ENCODE measurements at places on chromosomes 11 and 22. TPM values are rescaled to one million over a fixed set of nuclear protein-coding genes. Genes with fewer than 3 reads are reported as not detected.

DNA sequence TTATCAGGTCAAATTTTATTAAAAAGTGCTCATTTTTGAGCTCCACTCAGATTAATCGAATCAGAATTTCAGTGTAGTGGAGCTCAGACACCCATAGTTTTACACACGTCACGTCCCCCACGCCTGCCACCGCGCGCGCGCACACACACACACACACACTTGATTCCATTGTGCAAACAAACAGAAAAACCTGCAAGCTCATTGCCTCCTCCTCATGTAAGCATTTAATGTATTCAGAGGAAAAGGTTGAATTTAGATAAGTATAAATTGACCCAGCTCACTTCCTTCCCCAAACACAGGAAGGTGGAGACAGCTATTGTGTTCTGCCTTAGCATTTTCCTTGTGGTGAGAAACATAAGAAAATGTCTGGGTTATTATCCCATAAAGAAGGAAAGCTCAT is 336.7 kb downstream of the LUZP2 start:
- no peak overlapping the region for H3K27ac ChIP-seq
- no peak overlapping the region for H3K4me3 ChIP-seq
- DNase-seq: no peak
- H3K36me3 ChIP-seq: no peaks in the 10 kb centered on the region

The ACR gene
- not detected for total RNA-seq

The APOL5 gene
- total RNA-seq: not detected

- H3K4me3 ChIP-seq: no peak overlapping the region
- no peak overlapping the region for H3K27ac ChIP-seq
- DNase-seq: no peak
- no peaks in the 10 kb centered on the region for H3K27me3 ChIP-seq
- peaks cover 4% of the 10 kb centered on the region for H3K36me3 ChIP-seq
Observed at GRCh38 chr11:44244639-44245310, 65.2 kb downstream of the ALX4 start.

The BCO2 gene
- total RNA-seq: 7.2 TPM

DNA sequence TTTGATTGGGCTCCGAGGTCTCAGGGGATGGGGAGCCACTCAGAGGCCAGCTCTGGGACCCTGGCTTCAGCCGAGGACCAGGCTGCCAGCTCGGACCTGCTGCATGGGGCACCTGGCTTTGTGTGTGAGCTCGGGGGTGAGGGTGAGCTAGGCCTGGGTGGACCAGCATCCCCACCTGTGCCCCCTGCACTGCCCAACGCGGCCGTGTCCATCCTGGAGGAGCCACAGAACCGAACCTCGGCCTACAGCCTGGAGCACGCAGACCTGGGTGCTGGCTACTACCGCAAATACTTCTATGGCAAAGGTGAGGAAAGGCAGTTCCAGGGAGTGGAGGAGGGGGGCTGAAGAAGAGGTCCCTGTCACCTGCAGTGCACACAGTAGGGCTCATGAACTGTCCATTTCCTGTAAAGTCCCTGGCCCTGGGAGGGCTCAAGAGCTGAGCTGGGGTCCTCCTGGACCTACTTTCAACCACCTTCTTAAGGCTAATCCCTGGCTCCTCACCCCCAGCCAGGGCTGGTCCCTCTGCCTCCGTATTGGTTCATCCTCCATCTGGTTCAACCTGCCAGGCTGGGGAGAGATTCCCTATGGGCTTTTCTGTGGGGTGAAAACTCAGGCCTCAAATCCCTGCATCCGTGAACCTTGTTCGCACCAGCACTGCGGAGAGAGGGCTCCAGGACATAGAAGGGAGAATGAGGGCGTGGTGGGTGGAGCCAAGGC is 3.6 kb downstream of the SIPA1 start:
- H3K4me1 ChIP-seq: peaks cover 75% of the 10 kb centered on the region
- H3K27ac ChIP-seq: peak overlapping the region; percentile 98
- DNase-seq: peak; percentile 35
- peaks cover 59% of the 10 kb centered on the region for H3K36me3 ChIP-seq

GRCh38 chr11:9535189-9535781 is 38.2 kb upstream of the WEE1 start:
- no peak overlapping the region for H3K27ac ChIP-seq
- DNase-seq: peak; percentile 87
- no peaks in the 10 kb centered on the region for H3K27me3 ChIP-seq
- H3K36me3 ChIP-seq: no peaks in the 10 kb centered on the region

The TRIM29 gene
- not detected for total RNA-seq

- no peaks in the 10 kb centered on the region for H3K36me3 ChIP-seq
- H3K4me3 ChIP-seq: no peak overlapping the region
- no peak overlapping the region for H3K27ac ChIP-seq
- H3K27me3 ChIP-seq: no peaks in the 10 kb centered on the region
- no peaks in the 10 kb centered on the region for H3K4me1 ChIP-seq
Observed at GRCh38 chr11:63375434-63375833, 5.8 kb downstream of the SLC22A9 start.

GRCh38 chr11:41413843-41414242 is 45.6 kb downstream of the LRRC4C start:
- no peaks in the 10 kb centered on the region for H3K4me1 ChIP-seq
- H3K27me3 ChIP-seq: no peaks in the 10 kb centered on the region
- H3K36me3 ChIP-seq: no peaks in the 10 kb centered on the region
- DNase-seq: no peak

DNA sequence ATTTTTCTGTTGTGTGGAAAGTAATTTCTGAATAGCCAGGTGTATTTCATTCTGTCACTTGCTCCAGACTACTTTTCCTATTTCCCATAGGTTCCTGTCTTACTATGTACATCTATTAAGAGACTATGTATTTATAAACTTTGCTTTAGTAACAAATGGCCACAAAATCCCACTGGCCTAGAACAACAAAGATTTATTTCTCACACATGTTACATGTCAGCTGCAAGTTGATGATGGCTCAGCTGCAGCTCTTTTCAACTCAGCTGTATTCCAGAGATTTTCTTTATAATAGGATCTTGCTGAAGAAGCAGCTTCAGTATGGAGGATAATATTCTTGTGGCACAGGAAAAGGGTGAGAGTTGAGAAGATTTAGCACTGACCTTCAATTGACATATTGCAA is 539.6 kb upstream of the LRRC4C start:
- H3K27me3 ChIP-seq: no peaks in the 10 kb centered on the region
- H3K4me1 ChIP-seq: no peaks in the 10 kb centered on the region
- H3K27ac ChIP-seq: no peak overlapping the region

DNA sequence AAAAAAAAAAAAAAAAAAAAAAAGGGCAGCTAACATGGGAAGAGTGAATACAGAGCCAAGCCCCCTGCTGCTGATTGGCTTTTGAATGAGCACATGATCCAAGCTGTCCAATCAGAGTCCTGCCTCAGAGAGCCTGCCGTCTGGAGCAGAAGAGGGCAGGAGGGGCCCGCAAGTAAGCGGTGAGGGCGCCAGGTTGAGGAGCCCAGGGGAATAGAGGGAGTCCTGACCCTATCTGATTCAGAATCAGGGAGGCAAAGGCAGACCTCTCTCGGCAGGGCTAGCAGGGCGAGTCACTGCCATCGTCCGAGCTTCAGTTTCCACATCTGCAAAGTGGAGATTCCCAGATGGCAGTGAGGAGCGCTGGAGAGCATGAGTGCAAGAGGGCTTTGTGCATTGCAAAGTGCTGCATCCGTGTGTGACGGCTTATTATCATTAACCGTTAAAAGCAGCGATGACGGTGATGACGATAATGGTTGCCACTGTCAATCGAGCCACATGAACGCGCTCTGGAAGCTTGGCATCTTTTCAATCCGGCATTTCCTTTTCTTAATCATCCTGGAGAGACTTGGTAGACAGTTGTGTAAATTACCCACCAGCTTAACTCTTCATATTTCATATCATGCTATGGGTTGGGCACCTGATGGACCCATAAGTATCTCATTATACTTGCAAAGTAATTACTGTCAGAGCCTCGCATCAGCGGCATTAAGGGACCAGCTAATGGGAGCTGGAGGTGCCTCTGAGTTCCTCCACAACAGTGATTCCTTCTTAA is 68.6 kb upstream of the ATXN10 start:
- H3K36me3 ChIP-seq: no peaks in the 10 kb centered on the region
- H3K4me1 ChIP-seq: peaks cover 1% of the 10 kb centered on the region
- DNase-seq: no peak
- H3K4me3 ChIP-seq: no peak overlapping the region

- DNase-seq: peak; percentile 95
- H3K27me3 ChIP-seq: no peaks in the 10 kb centered on the region
- H3K27ac ChIP-seq: peak overlapping the region; percentile 98
Observed at GRCh38 chr22:50190941-50191741, 5.4 kb downstream of the TRABD start.

DNA sequence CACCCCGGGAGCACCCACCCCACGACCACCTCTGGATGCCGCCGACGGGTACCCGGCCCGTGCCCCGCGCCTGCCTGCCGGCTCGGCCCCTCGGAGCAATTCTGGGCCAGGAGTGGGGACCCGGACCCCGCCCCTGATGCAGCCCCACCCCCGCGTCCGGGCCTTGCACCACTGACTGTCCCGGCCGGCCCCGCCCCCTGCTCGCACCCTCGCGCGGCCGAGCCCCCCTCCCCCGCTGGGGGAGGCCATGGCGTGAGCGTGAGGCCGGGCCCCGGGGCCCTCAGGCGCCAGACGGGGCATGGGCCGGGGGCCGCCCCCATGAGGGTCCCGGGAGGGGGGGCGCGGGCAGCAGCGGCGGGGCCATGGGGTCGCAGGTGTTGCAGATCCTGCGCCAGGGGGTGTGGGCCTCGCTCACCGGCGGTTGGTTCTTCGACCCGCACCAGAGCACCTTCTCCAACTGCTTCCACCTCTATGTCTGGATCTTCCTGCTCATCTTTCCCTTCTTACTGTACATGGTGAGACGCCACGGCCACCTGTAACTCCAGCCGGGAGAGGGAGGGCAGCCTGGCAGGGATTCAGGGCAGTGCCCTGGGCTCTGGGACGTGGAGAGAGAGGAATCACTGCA is 486 bp downstream of the PCNX3 start:
- peaks cover 52% of the 10 kb centered on the region for H3K4me1 ChIP-seq
- H3K36me3 ChIP-seq: peaks cover 39% of the 10 kb centered on the region
- H3K27ac ChIP-seq: peak overlapping the region; percentile 97
- DNase-seq: peak; percentile 33
- no peaks in the 10 kb centered on the region for H3K27me3 ChIP-seq

DNA sequence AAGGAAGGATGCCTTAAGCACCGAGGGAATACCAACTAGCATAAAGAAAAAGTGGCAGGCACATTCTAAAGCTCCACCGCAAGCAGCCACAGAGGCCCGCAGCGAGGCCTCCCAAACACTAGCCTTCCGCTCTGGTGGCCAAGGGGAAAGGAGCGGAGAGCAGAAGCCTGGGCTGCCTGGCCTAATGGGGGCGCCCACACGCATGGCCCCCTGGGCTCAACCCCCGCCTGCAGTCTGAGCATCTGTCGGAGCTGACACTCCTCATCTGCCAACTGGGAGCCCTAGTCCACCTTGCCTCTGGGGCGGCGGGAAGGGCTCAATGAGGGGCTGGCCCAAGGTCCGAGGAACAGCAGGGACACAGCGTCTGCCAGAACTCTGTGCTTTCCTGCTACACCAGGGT is 50.1 kb upstream of the WNT11 start:
- H3K4me1 ChIP-seq: no peaks in the 10 kb centered on the region
- H3K27ac ChIP-seq: no peak overlapping the region
- no peak overlapping the region for H3K4me3 ChIP-seq
- no peaks in the 10 kb centered on the region for H3K36me3 ChIP-seq
- no peak for DNase-seq

DNA sequence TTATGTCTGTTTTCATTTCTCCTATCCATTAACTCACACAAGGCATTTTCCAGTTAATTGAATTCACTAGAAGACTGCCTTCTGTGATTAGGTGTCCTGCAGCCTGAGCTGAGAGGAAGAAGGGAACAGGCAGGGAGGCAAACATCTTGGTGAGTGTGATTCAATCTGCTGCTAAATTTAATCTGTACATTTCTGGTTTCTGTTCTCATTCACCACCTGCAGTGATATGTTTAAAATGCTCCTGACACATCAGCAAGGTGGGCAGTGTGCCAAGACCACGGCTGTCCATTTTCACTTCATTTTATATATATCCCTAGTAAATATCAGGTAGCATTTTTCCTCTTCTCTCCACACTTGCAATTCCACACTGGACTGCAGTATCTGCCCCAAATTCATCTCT is 416.5 kb downstream of the TMEM135 start:
- H3K36me3 ChIP-seq: no peaks in the 10 kb centered on the region
- no peak overlapping the region for H3K4me3 ChIP-seq
- H3K4me1 ChIP-seq: no peaks in the 10 kb centered on the region
- no peak for DNase-seq

GRCh38 chr11:133821776-133822175 is 23.5 kb downstream of the SPATA19 start:
- no peaks in the 10 kb centered on the region for H3K36me3 ChIP-seq
- no peak overlapping the region for H3K27ac ChIP-seq
- no peak for DNase-seq

GRCh38 chr11:92886243-92886905 is 83.1 kb upstream of the MTNR1B start:
- DNase-seq: peak; percentile 25
- no peaks in the 10 kb centered on the region for H3K36me3 ChIP-seq
- no peak overlapping the region for H3K27ac ChIP-seq
- no peak overlapping the region for H3K4me3 ChIP-seq

The PKP3 gene
- 0.56 TPM for total RNA-seq

GRCh38 chr11:86440305-86440716 is 65.6 kb downstream of the CCDC81 start:
- H3K4me1 ChIP-seq: no peaks in the 10 kb centered on the region
- no peak overlapping the region for H3K27ac ChIP-seq
- H3K36me3 ChIP-seq: no peaks in the 10 kb centered on the region
- no peak overlapping the region for H3K4me3 ChIP-seq
- no peaks in the 10 kb centered on the region for H3K27me3 ChIP-seq
- no peak for DNase-seq

GRCh38 chr11:95704865-95705264 is 84.7 kb downstream of the FAM76B start:
- H3K27ac ChIP-seq: no peak overlapping the region
- no peaks in the 10 kb centered on the region for H3K36me3 ChIP-seq
- H3K27me3 ChIP-seq: no peaks in the 10 kb centered on the region
- no peak for DNase-seq
- H3K4me3 ChIP-seq: no peak overlapping the region
- peaks cover 3% of the 10 kb centered on the region for H3K4me1 ChIP-seq

The NXPE1 gene
- not detected for total RNA-seq

- H3K36me3 ChIP-seq: no peaks in the 10 kb centered on the region
- no peaks in the 10 kb centered on the region for H3K27me3 ChIP-seq
- H3K27ac ChIP-seq: no peak overlapping the region
- H3K4me3 ChIP-seq: no peak overlapping the region
Observed at GRCh38 chr11:32400196-32400595, 35.1 kb downstream of the WT1 start.

The SLC22A12 gene
- not detected for total RNA-seq

DNA sequence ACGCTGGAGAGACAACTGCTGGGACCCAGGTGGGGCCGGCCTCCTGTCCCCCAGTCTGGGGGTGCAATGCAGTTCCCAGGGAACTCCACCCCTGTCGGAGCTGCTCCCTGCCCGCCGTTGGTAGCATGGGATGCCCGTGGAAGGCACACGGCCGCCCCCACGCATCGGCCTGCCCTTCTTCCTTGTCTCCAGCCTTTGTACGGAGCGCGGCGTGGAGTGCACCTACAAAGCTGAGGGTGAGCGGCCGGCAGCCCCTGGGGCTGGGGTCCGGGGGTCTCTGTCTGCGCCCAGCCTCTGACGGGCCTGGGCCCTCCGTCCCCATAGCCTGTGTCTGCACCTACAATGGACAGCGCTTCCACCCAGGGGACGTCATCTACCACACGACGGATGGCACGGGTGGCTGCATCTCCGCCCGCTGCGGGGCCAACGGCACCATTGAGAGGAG is 23.2 kb downstream of the MUC5AC start:
- H3K4me3 ChIP-seq: no peak overlapping the region
- H3K27ac ChIP-seq: no peak overlapping the region
- H3K4me1 ChIP-seq: no peaks in the 10 kb centered on the region
- DNase-seq: no peak
- H3K36me3 ChIP-seq: no peaks in the 10 kb centered on the region

The LRRC75B gene
- 2.3 TPM for total RNA-seq

Measured in natural killer cell (primary cell).